Activated T-cell treated with anti-CD3 and anti-CD28 coated beads for 1 hour (primary cell): ENCODE measurements at places on chromosomes 2 and 18.
A peak's percentile ranks its signal among the peaks of the same experiment; 100 is the strongest.

- peak; percentile 59 for DNase-seq
Measured at GRCh38 chr2:37344453-37345361, at the start of gene QPCT. TSS of gene QPCT (plus strand) at chr2:37344630. CDS start at chr2:37344732, 102 bp downstream.

DNA sequence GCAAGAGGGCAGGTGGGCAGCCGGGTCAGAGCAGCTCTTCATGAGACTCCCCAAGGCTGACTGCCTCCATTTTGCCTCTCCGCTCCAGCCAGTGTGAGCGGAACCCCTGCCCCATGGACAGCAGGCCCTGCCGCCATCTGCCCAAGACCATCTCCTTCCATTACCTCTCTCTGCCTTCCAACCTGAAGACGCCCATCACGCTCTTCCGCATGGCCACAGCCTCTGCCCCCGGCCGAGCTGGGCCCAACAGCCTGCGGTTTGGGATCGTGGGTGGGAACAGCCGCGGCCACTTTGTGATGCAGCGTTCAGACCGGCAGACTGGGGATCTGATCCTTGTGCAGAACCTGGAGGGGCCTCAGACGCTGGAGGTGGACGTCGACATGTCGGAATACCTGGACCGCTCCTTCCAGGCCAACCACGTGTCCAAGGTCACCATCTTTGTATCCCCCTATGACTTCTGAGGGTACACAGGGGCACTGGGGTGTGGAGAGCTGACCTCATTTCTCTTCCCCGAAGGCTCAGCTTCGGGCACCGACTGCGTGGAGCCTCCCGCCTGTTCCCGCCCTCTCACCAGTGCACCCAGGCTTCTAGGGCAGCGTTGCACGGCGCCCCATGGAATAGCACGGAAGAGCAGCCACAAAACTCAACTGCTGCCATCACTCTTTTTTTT is 49.0 kb downstream of the FBLN7 start:
- no peak for DNase-seq

- no peak for DNase-seq
Measured at GRCh38 chr2:143697744-143698143, 568.5 kb downstream of the ARHGAP15 start.

DNA sequence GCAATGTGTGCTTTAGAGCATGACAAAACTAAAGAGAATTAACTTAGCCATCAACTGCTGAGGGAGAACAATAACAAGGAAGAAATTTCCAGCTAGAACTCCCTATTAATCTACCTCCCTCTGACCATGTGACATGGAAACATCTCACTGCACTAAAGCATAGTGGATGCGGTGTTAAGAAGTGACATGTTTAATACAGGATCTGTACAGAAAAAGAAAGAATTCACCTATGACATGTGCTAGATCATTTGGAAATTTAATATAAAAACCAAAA is 202.3 kb upstream of the KLHL14 start:
- DNase-seq: no peak

- no peak for DNase-seq
Measured at GRCh38 chr2:153287109-153287801, 191.3 kb downstream of the RPRM start.

DNA sequence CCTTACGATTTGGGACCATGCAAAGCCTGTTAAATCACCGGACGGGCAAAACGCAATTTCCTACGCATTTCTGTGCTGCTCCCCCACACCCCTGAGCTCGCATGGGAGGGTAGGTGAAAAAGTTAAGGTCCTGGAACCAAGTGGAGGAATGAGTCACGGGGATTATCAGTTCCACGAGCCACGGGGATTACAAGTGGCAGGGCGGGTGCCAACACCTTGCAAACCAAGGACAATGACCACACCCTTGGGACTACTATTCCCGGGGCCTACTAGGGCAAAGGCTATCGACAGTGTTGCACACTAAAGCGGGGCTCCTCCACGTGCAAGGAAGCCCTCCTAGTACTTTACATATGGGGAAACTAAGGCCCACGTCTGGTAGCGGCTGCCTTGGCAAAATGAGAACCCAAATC is 447 bp downstream of the RETSAT start:
- DNase-seq: no peak

- no peak for DNase-seq
Measured at GRCh38 chr18:58254873-58255511, 211.0 kb downstream of the NEDD4L start.

DNA sequence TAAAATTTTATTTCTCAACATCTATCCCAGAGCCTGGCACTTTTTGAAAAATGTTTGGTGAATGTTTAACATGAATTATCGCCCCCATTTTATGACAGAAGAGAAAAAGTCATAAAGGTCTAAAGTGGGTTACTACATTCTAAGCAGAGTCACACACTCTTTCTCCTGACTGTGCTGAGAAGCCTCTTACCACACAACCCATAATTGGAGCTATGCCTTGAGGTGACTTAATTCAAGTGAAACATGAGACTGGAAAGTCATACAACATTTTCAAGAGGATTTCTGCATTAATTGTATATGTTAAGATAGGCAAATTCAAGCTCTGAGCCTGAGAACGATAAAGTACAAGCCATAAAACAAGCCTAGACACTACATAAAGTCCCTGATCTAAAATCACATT is 3.1 kb upstream of the DSEL start:
- DNase-seq: no peak

- no peak for DNase-seq
Measured at GRCh38 chr2:106106622-106107508, 87.2 kb downstream of the UXS1 start.

DNA sequence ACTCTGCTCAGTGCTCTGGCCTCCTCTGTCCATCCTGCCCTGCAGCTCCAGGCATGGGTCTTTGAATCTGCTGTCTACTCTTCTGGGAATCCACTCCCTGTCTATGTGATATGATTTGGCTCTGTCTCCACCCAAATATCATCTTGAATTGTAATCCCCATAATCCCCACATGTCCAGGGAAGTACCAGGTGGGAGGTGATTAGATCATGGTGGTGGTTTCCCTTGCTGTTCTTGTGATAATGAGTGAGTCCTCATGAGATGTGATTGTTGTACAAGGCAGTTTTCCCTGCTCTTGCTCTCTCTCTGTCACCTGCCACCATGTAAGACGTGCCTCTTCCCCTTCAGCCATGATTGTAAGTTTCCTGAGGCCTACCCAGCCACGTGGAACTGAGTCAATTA is 881.8 kb upstream of the ID2 start:
- DNase-seq: no peak

DNA sequence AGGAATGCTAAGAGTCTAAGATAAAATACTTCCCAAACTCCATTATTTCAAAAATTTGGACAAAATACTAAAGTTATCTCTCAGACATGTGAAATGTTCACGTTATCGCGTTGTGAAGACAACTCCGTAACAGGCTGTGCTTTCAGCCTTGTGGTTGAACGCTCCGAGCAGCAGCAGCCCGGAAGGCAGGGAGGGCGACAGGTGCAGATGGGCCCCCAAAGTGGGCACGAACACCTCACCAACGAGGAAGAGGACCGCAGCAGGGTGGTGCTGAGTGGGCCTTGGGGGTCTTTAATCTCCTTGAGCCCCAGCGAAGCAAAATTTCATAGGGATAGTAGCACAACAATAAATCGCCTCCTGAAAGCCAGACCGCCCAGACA is 1.0 kb upstream of the FAM110C start:
- no peak for DNase-seq

DNA sequence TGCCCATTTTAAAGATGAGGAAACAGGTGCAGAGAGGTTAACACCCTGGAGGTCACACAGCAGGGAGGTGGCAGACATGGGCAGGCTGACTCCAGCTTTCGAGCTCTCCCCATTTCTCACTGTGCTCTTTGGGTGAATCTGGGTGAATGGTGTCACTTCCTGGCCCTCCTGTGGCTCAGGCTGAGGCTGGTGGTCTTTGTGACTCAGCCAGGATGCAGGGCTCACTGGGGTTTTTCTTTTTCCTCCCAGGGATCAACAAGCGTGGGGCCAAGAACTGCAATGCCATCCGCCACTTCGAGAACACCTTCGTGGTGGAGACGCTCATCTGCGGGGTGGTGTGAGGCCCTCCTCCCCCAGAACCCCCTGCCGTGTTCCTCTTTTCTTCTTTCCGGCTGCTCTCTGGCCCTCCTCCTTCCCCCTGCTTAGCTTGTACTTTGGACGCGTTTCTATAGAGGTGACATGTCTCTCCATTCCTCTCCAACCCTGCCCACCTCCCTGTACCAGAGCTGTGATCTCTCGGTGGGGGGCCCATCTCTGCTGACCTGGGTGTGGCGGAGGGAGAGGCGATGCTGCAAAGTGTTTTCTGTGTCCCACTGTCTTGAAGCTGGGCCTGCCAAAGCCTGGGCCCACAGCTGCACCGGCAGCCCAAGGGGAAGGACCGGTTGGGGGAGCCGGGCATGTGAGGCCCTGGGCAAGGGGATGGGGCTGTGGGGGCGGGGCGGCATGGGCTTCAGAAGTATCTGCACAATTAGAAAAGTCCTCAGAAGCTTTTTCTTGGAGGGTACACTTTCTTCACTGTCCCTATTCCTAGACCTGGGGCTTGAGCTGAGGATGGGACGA is 13.2 kb downstream of the ITM2C start:
- no peak for DNase-seq

GRCh38 chr18:25097569-25098056 is 254.4 kb downstream of the ZNF521 start:
- DNase-seq: no peak

- no peak for DNase-seq
Measured at GRCh38 chr2:203446071-203446481, 89.0 kb downstream of the RAPH1 start.

- DNase-seq: no peak
Measured at GRCh38 chr2:16105669-16106281, 165.4 kb downstream of the MYCN start.

GRCh38 chr18:2997846-2998564 is 14.9 kb downstream of the LPIN2 start:
- no peak for DNase-seq

DNA sequence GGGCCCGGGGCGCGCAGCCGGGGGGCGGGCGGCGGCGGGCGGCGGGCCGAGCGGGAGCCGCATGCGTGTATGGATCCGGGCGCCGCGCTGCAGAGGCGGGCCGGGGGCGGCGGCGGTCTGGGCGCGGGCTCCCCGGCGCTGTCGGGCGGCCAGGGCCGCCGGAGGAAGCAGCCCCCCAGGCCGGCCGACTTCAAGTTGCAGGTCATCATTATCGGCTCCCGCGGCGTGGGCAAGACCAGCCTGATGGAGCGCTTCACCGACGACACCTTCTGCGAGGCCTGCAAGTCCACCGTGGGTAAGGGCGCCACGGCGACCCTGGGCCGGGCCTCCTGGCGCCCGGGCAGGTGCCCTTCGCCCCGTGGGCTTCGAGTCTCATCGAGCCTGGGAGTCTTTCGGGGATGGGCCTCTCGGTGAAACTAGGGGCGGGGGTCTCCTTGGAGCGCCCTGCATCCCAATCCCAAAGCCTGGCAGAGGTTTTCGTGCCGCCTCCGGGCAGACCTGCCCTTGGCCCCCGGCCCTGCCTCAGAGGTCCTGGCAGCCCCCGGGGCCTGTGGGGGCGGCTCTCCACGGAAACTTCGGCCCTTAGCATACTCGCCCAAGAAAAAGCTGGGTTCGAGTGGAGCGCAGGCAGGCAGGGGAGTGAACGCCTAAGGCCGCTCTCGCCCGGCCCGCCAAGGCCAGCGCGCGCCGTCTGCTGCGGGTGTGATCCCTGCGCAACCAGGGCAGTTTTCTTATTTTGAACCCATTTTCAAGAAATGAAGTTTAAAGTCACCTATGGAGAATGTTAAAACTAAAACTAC is 622 bp downstream of the RAB12 start:
- no peak for DNase-seq

DNA sequence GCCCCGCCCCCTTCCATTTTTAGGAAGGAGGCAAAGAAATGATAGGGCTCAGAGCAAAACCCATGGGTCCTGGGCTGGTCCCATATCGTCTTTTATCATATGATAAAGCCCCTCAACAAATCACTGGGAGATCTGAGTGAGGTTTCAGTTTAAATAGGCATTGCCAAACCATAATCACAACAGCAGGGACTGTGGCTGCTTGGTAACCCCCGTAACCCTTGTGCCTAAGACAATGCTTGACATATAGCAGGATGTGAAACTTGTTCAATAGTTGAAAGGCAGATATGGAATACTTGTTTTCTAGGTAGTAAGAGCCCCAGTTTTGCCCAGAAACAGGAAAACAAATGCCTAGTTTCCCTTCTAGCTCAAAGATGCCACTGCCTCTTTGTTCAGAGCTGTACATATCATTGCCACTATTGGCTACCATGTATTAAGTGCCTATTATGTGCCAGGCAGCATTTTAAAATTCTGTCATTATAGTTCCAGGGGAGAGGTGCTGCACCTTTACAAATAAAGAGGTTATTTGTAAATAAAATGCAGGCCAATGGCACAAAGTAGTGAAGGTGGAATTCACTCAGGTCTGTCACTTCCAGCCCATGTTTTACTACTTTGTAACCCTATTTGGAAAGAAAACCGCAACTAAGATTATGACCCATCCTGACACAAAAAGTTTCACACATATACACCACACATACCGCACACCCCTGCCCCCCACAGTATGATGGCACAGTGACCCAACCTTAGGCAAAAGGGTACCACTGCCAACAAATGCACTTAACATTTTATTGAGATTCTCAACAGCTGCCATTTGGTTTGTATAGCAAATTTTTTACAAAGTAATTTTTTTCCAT is 14.2 kb downstream of the NAGK start:
- DNase-seq: no peak

DNA sequence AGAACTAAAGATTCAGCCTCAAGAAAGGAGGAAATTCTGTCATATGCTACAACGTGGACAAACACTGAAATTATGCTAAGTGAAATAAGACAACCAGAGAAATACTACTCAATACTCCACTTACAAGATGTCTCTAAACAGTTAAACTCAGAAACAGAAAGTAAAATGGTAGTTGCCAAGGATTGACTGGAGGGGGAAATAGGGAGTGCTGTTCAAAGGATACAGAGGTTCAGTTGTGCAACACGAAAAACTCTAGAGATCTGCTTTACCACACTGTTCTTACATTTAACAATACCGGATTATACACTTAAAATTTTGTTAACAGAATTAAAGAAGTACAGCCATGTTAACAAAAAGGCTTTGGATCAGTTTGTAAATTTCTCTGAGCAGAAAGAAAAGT is 39.8 kb upstream of the C2orf15 start:
- no peak for DNase-seq

DNA sequence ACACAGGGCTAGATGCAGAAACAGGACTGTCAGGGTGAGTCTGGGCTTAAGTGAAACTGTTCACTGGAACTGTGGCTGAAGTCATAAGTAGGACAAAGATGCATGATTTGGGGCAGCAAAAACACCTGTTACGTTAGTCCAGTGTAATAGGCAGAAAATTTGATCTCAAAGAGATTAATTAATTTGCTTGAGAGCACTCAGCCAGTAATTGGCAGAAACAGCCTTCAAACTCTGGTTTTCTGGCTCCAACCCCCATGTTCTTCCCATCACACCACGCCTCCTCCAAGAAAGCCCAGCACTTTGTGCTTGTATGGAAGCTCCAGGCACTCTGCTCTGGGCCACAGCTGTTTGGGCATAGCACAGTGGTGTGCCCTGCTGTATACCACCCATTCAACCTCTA is 54.0 kb downstream of the CNTNAP5 start:
- no peak for DNase-seq

DNA sequence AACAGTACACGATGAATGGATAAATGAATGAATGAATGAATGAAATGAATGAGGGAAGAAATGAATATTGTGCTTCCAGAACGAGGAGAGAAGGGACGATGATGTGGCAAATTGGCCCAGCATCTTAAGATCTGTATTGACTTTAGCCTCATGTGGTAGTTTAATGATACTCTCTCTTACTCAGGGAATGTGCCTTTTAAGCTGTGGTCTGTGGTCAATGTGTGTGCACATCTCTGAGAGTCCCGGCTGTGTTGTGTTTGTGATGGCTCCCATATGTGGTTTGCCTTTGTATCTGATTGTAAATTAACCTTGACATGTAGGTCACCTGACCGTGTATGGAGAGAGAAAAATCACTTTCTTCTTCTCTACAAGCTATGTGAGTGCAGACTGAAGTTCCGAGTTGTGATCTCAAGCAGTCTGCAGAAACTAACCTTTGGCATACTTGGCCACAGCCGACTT is 91.2 kb downstream of the NEDD4L start:
- DNase-seq: no peak
